ENCODE measurements at places on chromosomes 4 and X. TPM values are rescaled to one million over a fixed set of nuclear protein-coding genes. Genes with fewer than 3 reads are reported as not detected.
A peak's percentile ranks its signal among the peaks of the same experiment; 100 is the strongest.

The GAGE12H gene
- polyA plus RNA-seq: not detected

GRCh38 chr4:2470791-2471190, 1.9 kb downstream of the RNF4 start:
- DNase-seq: no peak

- peak; percentile 58 for DNase-seq
These were observed 1.0 kb upstream of the PGRMC1 start for GRCh38 chrX:119235051-119235511.

DNA sequence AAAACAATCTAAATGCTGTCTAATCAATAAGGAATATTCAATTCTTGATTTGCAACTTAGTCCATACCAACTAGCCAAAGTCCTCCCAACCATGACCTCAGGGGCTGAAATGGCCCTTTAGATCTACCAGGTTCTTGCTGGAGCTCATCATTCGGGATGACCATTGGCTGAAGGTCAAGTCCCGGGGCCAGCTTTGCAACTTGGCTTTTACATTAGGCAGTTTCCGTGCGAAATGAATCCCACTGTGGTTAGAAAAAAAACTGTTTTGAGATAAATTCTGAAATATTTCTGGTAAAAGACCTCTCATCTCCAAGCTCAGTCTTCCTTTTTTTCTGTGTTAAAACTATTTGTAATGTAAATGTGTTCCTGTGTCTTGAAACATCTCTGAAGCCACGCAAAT, 178.6 kb downstream of the TENM3 start:
- DNase-seq: no peak

GRCh38 chr4:25552580-25553271, 102.9 kb upstream of the SLC34A2 start:
- DNase-seq: peak; percentile 14

The MAGEA4 gene
- not detected for polyA plus RNA-seq

The MUC7 gene
- not detected for polyA plus RNA-seq

- DNase-seq: no peak
These were observed 165.5 kb downstream of the EFNB1 start for GRCh38 chrX:68994135-68994890.
